Chondrocyte (in vitro differentiated cells): ENCODE measurements at places on chromosomes 2 and 18. TPM values are rescaled to one million over a fixed set of nuclear protein-coding genes. Genes with fewer than 3 reads are reported as not detected.

The ZAP70 gene
- total RNA-seq, result 0.37 to 0.41 TPM in 2 of 3 replicates, not detected in the other

DNA sequence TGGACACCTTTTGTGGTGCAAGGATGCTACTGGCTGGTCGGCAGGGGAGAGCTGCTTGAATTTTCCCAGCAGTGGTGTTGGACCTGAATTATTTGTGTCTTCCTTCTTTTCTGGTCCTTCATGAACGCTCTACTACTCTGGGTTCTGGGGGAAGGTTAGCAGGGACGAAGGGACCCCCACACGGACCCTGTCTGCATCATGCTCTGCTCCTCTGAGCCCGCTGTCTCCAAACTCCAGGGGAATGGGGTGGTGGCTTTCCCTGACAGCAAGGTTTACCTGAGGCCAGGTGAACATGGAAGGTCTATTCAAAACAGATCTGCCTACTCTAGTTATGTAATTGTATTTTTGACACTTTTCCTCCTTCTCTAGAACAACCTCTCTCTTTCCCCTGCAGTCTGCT, 168.5 kb upstream of the PXDN start:
- H3K36me3 ChIP-seq, result no peaks in the 10 kb centered on the region
- H3K27ac ChIP-seq, result no peak overlapping the region
- peaks cover 2% of the 10 kb centered on the region for H3K4me1 ChIP-seq
- H3K27me3 ChIP-seq, result peaks cover 27% of the 10 kb centered on the region
- no peak overlapping the region for H3K4me3 ChIP-seq

- peaks cover 3% of the 10 kb centered on the region for H3K36me3 ChIP-seq
- H3K4me1 ChIP-seq, result peaks cover 71% of the 10 kb centered on the region
- H3K27ac ChIP-seq, result peak overlapping the region; percentile 76
- no peak for DNase-seq
- H3K27me3 ChIP-seq, result no peaks in the 10 kb centered on the region
Measured at GRCh38 chr2:189409131-189409530, 32.1 kb upstream of the WDR75 start.

GRCh38 chr2:133503927-133504326, 64.3 kb downstream of the NCKAP5 start:
- H3K27ac ChIP-seq, result peak overlapping the region; percentile 65
- H3K27me3 ChIP-seq, result no peaks in the 10 kb centered on the region
- DNase-seq, result no peak
- H3K36me3 ChIP-seq, result no peaks in the 10 kb centered on the region
- H3K4me3 ChIP-seq, result no peak overlapping the region

The LYPD6B gene
- total RNA-seq, result 0.36 to 1.2 TPM in 2 of 3 replicates, not detected in the other

The LDLRAD4 gene
- total RNA-seq, result 78.2 to 229 TPM (median 80.5 TPM) in 3 replicates

The CSRNP3 gene
- total RNA-seq, result 3.7 to 8.2 TPM (median 3.7 TPM) in 3 replicates

The ACMSD gene
- not detected in 3 replicates for total RNA-seq

GRCh38 chr18:33446604-33447003, 6.1 kb upstream of the CCDC178 start:
- H3K36me3 ChIP-seq, result no peaks in the 10 kb centered on the region
- no peak for DNase-seq
- peaks cover 4% of the 10 kb centered on the region for H3K27me3 ChIP-seq

DNA sequence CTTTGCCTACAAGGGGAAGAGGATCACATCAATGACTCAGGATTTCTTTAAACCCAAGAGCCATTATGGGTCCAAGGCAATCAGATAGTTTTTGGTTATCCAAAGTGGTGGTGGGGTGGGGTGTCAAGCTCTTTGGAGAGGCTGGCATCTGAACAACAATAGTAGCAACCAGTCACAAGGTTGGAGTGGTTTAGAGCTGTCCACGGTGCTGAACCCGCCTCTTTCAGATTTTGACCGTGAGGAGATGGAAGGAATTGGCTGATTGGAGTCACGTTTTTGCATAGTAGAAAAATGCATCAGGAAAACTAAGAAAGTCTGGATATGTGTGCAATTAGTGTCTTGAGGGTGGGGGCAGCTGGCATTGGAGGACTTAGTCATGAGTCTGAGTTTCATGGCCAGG, 159.9 kb downstream of the LOXHD1 start:
- H3K27me3 ChIP-seq, result peaks cover 20% of the 10 kb centered on the region
- no peak for DNase-seq
- no peaks in the 10 kb centered on the region for H3K36me3 ChIP-seq
- no peaks in the 10 kb centered on the region for H3K4me1 ChIP-seq
- H3K4me3 ChIP-seq, result no peak overlapping the region

The CROCC2 gene
- not detected in 3 replicates for total RNA-seq

- DNase-seq, result no peak
- H3K4me3 ChIP-seq, result no peak overlapping the region
- peaks cover 67% of the 10 kb centered on the region for H3K4me1 ChIP-seq
- no peaks in the 10 kb centered on the region for H3K27me3 ChIP-seq
Measured at GRCh38 chr2:160266037-160266551, 66.0 kb upstream of the ITGB6 start.

DNA sequence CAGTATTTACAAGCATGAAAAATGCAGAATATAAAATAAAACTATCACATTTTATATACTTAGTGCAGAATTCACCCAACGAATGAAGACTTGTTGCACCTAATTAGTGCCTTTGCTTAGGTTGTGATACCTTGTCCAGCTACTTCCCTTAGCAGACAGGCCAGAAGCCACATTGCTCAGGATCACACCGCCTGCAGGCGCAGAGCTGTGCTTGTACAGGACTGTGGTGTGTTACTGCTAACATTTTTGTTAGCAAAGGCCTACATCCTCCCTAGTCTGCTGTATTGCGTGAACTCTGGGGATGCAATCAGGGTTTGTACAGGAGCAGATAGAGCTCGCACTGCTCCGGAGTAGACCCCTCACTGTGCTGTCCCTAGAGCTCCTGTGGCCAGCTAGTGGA, 336.9 kb downstream of the CBLN2 start:
- H3K27ac ChIP-seq, result no peak overlapping the region
- H3K4me1 ChIP-seq, result peaks cover 3% of the 10 kb centered on the region
- no peaks in the 10 kb centered on the region for H3K27me3 ChIP-seq
- no peak for DNase-seq

- no peak overlapping the region for H3K4me3 ChIP-seq
- H3K4me1 ChIP-seq, result peaks cover 16% of the 10 kb centered on the region
- no peaks in the 10 kb centered on the region for H3K36me3 ChIP-seq
- no peak overlapping the region for H3K27ac ChIP-seq
- no peaks in the 10 kb centered on the region for H3K27me3 ChIP-seq
Measured at GRCh38 chr2:54422072-54422581, 34.0 kb upstream of the SPTBN1 start.

DNA sequence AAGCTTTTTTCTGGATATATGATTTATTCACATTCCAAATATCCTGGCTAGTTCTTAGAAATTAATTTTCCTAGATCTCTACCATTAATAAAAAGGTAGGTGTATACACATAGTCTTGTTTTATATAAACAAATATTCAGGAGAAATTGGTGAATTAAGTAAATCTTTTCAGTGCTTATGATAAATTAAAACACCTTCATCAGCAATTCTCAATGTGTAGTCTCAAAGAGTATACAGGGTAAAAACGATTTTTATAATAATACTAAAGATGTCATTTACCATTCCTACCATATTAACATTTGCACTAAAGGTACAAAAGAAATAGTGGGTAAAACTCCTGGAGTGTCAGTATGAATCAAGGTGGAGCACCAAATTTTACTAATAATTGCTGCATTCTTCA, 40.2 kb downstream of the CERKL start:
- H3K27me3 ChIP-seq, result peaks cover 2% of the 10 kb centered on the region
- no peaks in the 10 kb centered on the region for H3K36me3 ChIP-seq
- no peaks in the 10 kb centered on the region for H3K4me1 ChIP-seq
- no peak overlapping the region for H3K27ac ChIP-seq
- no peak for DNase-seq
- no peak overlapping the region for H3K4me3 ChIP-seq

DNA sequence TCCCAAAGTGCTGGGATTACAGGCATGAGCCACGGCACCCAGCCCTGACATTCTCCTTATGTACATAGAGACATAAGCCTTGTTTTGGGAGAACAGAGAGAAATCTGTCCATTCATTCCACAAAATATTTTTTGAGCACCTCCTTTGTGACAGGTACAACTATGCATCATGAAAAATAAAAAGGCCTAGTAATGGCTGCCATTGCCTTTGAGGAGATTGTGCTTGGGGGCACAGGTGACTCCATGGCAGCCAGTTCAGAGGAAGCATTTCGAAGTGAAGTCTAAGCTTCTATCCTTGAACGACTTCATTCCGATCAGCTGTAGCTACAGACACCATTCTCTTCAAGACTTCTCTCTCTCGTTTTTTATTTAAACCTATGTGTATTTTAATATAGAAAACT, 10.5 kb upstream of the MYCN start:
- no peaks in the 10 kb centered on the region for H3K4me1 ChIP-seq
- no peak for DNase-seq
- peaks cover 29% of the 10 kb centered on the region for H3K27me3 ChIP-seq

The PDE11A gene
- 2.1 to 6.8 TPM (median 2.4 TPM) in 3 replicates for total RNA-seq

DNA sequence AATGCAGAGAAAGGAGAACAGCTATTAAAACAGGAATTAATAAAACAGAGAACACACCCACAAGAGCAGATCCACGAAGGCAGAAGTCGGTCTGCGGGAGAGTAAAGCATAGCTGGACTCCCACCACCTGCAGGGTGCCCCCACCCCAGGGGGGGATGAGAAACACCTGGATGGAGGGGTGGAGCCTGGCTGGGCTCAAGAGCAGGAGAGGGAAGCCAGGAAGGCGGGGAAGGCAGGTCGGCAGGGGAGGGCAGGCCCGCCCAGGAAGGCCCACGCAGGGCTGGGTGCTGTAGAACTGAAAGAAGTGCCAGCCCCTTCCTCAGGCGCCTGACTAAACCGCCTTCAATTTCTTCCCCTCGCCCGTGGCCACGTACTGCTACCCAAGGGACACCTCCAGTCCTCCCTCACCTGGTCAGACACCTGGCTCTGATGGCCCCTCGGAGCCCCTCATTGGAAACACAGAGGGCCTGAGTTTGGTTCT, 175.4 kb downstream of the HDAC4 start:
- H3K36me3 ChIP-seq, result no peaks in the 10 kb centered on the region
- peak; percentile 69 for DNase-seq
- H3K4me3 ChIP-seq, result no peak overlapping the region
- peaks cover 75% of the 10 kb centered on the region for H3K4me1 ChIP-seq
- no peaks in the 10 kb centered on the region for H3K27me3 ChIP-seq

DNA sequence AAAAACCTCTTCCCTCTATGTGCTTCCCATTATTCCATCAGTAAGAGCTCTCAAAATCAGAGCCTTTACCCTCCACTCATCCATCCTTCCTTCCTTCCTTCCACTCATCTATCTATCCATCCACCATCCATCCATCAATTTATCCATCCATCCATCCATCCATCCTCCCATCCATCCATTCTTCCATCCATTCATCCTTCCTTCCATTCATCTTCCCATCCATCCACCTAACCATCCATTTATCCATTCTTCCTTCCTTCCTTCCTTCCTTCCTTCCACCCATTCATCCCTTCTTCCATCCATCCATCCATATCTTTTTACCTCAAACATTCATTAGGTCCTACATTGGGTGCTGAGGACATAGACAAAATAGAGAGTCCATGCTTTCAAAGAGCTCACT, 19.4 kb upstream of the KCNF1 start:
- peaks cover 45% of the 10 kb centered on the region for H3K27me3 ChIP-seq
- H3K36me3 ChIP-seq, result no peaks in the 10 kb centered on the region
- H3K4me3 ChIP-seq, result no peak overlapping the region
- no peaks in the 10 kb centered on the region for H3K4me1 ChIP-seq
- no peak for DNase-seq
- no peak overlapping the region for H3K27ac ChIP-seq

DNA sequence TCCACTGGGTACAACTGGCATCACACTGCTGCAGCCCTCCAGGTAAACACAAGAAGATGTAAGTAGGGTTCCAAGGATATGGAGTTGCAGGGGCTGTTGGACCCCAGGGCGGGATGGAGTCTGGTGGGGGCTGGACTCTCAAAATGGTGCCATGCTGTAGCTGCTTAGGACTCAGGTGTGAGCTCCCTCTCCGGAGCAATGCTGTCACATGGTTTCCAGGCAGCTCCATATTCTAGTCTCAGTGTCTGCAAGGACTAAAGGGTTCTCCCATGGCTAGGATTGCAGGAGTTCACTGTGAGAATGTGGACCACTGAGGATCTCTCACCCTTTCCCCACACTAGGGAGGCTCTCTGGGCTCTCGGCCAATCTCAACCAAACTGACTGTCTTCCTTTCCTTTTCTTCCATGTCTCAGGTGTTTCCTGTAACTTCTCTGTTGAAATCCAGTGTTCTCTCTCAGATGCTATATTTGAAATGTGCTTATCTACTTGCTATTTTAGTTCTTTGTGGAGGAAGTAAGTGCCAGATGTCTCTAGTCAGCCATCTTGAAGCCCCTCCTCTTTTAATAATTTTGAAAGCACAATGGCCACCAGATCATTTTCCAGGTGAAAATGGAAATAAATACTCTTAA, 57.6 kb downstream of the CCNT2 start:
- no peak for DNase-seq
- H3K4me3 ChIP-seq, result no peak overlapping the region
- H3K27ac ChIP-seq, result no peak overlapping the region

DNA sequence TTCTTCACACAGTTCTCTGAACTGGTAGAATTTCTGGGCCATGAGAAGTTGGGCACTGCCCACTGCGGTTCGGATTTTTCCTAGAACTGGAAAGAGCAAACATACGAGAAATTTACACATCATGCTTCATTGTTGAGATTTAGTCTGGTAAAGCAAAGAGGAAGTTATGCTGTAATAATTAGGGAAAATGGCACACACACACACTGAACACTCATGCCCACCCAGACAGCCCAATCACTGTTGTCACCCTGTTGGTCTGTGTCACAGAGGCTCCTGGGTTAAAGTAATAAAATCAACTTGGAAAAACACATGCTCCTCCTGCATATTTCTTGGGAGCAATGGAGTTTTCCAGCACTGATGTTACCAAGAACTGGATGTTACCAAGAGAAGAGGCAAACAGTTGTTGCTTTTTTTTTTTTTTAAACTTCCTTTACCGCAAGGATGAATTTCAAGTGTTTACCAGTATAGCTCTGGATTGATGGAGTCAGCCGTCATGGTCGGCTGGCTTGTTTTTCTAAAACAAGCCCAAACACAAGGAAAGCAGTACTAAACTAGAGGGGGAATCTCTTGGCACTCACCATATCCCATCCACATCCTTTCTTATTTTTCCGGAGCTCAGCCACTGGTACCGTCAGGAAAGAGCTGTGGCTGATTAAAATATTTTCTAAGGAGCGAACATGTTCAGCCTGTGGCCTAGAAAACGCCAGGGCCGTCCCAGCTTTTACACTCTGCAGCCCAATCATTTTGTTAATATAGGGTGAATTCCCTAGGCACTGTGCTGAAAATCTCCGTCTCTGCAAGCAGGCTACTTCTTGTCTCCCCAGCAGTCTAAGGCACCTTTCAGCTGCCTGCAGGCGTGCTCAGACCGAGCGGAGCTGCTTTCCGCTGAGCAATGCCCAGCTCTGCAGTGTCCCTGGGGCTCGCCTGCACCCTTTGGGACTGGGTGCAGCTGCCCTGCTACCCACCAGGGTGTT, 58.9 kb downstream of the TGIF1 start:
- no peak for DNase-seq
- no peaks in the 10 kb centered on the region for H3K27me3 ChIP-seq
- no peak overlapping the region for H3K4me3 ChIP-seq
- H3K4me1 ChIP-seq, result peaks cover 11% of the 10 kb centered on the region

The PARD6G gene
- total RNA-seq, result 10.9 to 17.7 TPM (median 17.0 TPM) in 3 replicates

- no peak overlapping the region for H3K27ac ChIP-seq
- no peaks in the 10 kb centered on the region for H3K4me1 ChIP-seq
- DNase-seq, result no peak
- no peaks in the 10 kb centered on the region for H3K36me3 ChIP-seq
Measured at GRCh38 chr2:70393881-70394280, 92.0 kb upstream of the FAM136A start.
